ENCODE measurements at places on chromosomes 12 and 14. TPM values are rescaled to one million over a fixed set of nuclear protein-coding genes. Genes with fewer than 3 reads are reported as not detected.

Gene MIP
- total RNA-seq = 0.15 TPM

Gene MOK
- total RNA-seq = 27.3 TPM

Gene SMCO3
- not detected for total RNA-seq

Gene GALNT9
- not detected for total RNA-seq

Gene ERBB3
- total RNA-seq = 0.37 TPM

Gene TSHR
- total RNA-seq = not detected

Gene RDH16
- not detected for total RNA-seq

Gene PDZRN4
- total RNA-seq = not detected

Gene ADCY4
- not detected for total RNA-seq

Gene PROX2
- not detected for total RNA-seq

Gene OR6C1
- total RNA-seq = not detected

DNA sequence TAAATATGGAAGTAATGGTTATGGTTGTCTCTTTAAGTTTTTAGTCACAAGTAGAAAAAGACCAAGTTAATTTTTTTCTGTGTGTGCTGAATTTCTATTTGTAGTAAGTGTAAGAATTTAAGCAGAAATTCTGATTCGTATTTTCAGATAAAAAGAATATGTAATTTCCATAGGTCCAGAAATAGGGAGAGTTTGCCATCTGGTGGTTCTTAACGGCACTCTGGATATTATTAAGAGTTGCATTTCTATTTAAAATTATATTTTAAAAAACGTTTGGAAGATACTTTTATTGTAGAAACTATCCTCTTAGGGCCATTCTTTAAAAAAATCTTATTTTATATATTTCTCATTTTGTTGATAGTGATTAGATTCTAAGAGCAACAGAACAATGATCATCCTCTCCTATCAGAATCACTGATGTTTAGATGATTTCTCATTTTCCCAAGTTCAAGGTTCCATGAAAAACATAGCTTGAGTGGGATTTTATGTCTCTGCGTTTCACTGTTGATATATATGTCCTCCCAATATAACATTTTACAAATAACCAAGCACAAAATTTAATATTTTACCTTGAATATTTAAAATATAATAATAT, 88.3 kb downstream of the LRRK2 start:
- DNase-seq = no peak

DNA sequence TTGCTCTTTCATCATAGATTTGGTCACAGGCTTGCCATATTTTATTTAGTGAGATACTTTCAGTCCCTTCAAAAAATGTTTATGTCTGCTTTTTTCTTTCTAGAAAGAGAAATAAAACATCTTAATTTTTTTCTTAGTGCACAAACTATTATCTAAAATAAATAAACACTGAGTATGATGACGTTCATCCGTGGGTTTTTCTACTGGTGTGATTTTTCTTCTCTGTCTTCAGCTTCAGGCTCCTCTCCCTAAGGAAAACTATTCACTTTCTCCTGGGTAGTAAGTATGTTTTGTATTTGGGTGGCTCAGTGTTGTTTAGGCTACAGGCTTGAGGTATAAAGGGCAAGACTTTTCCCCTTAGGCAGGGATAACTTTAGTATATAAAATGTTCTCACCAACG, 154.7 kb downstream of the DACT1 start:
- no peak for DNase-seq

DNA sequence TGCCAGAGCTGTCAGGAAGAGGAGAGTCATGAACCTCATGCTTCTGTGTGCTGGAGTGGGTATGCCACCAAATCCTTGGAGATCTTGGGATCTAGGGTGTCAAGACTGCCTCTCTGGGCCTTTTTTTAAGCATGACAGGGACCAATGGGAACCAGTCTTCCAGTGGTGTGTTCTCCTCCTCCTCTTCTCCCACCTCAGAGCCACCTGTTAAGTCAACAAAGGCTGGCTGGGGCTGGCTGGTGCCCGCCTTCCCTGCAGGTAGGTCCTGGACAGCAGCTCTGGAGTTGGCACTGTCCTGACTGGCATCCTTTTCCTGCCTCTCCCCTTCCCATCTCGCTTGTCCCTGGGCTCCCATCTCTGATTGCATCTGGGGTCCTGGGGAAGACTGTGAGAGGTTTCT, at the start of gene DCD:
DCD (minus strand) TSS at position 101 of the 400 bp plus-strand sequence; CDS start at position 39, 62 bp downstream.
- no peak for DNase-seq

- DNase-seq = no peak
Measured at GRCh38 chr12:122399254-122399591, 23.2 kb downstream of the CLIP1 start.

GRCh38 chr14:99724939-99725773, 41.1 kb downstream of the CYP46A1 start:
- DNase-seq = no peak

DNA sequence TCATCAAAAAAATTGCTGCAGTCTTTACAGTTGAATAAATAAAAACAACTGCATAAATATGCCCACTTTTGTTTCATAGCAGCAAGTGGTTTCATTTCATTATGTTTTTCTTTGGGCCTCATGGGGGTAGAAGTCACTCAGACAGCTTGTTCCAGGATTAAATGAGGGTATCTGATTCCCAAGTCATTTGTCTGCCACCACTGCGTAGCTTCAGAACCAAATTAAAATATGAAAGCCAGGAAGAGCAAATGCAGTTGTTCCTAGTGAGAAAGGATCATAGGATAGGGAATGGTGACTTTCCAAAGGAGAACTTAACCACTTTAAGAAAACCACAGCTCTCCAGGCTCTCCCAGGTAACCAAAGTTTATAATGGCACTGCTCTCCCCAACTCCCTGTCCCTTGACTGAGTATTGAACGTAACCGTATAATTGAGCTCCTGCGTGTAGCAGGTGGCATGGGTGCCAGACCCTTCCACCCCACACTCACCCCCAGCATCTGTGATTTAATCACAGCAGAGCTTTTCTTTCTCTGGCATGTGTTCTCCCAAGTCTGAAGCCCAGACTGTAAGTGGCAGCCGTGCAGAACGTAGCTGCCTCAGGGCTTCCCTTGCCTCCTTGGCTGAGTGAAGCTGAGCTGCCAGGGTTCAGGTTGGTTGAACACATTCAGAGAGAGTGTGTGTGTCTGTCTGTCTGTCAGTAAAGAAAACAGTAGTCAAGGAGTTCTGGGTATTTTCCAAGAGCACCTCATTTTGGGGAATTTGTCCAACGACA, 11.3 kb upstream of the KCNH3 start:
- DNase-seq = no peak

- DNase-seq = no peak
Measured at GRCh38 chr14:68306265-68306933, 486.5 kb downstream of the ZFP36L1 start.

- no peak for DNase-seq
Measured at GRCh38 chr14:60265163-60265562, 16.1 kb downstream of the PPM1A start.

DNA sequence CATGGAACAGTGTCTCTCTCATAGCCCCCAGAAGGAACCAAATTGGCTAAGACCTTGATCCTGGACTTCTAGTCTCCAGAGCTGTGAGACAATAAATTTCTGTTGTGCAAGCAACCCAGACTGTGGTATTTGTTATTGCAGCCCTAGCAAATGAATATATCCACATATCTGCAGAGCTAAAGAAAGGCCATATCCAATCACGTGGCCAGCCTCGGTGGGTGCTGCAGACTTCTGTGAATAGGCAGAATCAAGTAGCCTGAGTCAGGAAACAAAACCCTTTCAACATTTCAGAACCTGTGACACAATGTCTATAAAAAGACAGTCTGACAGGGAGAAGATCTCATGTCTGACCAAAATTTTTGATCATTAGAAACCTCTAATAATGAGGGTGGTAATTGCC, 71.0 kb upstream of the CPM start:
- DNase-seq = no peak

DNA sequence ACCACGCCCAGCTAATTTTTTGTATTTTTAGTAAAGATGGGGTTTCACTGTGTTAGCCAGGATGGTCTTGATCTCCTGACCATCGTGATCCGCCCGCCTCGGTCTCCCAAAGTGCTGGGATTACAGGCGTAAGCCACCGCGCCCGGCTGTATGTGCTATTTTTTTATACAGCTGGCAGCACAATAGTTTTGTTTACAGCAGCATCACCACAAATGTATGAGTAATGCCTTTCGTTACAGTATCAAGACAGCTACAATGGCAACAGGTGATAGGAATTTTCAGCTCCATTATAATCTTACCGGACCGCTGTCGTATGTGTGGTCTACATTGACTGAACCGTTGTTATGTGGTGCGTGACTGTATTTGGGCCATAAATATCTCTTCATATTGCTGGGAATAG, 11.6 kb upstream of the MDM2 start:
- DNase-seq = no peak

- no peak for DNase-seq
Measured at GRCh38 chr12:32272465-32272864, 126.9 kb upstream of the FGD4 start.

DNA sequence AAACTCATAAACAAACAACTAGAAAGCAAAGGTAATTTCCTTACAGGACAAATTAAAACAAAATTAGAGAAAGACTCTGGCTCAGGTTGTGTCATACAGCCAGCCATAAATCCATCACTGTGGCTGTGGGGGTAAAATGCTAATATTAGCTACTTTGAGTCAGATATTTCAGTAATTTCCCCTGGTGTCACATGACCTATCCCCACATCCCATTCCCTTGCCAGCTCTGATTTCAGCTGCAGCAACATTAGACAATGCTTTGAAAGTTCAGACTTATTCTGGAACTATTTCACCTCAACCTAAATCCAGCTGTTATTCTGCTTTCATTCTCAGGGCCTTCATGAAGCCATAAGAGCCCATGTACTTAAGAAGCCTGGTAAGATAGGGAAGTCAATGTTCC, 55.3 kb downstream of the RPL10L start:
- no peak for DNase-seq

- peak; percentile 38 for DNase-seq
Measured at GRCh38 chr12:12190087-12190809, 76.6 kb downstream of the LRP6 start.

DNA sequence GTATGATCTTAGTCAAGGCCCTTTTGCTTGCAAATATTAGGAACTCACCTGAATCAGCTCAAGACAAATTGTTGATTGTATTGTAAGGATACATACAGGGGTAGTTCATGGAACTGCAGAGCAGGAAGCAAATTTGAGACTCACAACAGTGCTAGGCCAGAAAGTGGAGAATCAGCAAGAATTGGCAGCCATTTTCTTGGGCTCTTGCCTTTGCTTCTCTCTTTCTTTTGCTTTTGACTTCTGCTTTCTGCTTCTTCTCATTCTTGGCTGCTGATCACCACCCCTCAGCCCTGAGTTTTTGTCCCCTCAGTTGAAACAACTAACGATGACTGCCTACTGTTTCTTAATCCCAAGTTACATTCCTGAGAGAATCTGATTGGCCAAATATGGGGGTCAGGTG, 34.8 kb downstream of the KCNK13 start:
- DNase-seq = no peak

GRCh38 chr12:50734409-50735263, 29.3 kb upstream of the ATF1 start:
- peak; percentile 29 for DNase-seq

DNA sequence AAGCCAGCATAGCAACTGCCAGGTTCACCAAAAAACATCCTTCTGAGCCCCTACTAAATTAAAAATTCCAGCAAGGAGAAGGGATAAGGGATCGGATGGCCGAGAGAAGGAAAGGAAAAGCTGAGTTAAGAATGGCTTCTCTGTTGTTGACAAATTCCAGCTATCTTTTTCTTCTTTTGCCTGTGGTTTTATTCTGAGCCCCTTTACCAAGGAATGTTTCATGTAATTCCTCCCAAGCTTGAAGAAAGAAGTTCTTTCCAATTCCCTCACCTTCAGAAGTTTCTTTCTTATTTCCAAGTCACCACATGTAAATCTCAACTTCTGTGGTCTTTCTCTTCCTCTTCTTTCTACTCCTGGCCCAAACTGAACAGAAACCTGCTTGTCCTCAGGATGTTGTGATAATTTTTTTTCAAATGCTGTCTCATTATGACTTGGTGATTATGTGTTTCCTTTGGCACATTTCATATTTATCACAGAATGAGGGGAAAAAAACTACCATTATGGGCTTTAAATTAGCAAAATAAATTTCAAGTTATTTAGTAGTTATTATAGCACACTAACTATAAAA, 40.0 kb downstream of the FGD6 start:
- no peak for DNase-seq

GRCh38 chr14:95413289-95414215, 93.8 kb upstream of the CLMN start:
- peak; percentile 22 for DNase-seq

- peak; percentile 95 for DNase-seq
Measured at GRCh38 chr12:121802843-121803698, 738 bp upstream of the SETD1B start.

GRCh38 chr14:27484633-27485032, 886.8 kb upstream of the NOVA1 start:
- no peak for DNase-seq

- no peak for DNase-seq
Measured at GRCh38 chr14:25574628-25575325, 524.8 kb upstream of the STXBP6 start.

All from M059J (cell line).